Gastroesophageal sphincter (tissue), 4 donors: ENCODE measurements at places on chromosomes 13 and 19. TPM values are rescaled to one million over a fixed set of nuclear protein-coding genes. Genes with fewer than 3 reads are reported as not detected.

GPR108 gene
- 65.1 TPM for total RNA-seq

CABP5 gene
- not detected for total RNA-seq

CGB8 gene
- not detected for total RNA-seq

GRCh38 chr19:16330368-16330801 is 5.8 kb downstream of the KLF2 start:
- peak; percentile 26 for ATAC-seq
